GM23248 (cell line): ENCODE measurements at places on chromosomes 1 and 21.

DNA sequence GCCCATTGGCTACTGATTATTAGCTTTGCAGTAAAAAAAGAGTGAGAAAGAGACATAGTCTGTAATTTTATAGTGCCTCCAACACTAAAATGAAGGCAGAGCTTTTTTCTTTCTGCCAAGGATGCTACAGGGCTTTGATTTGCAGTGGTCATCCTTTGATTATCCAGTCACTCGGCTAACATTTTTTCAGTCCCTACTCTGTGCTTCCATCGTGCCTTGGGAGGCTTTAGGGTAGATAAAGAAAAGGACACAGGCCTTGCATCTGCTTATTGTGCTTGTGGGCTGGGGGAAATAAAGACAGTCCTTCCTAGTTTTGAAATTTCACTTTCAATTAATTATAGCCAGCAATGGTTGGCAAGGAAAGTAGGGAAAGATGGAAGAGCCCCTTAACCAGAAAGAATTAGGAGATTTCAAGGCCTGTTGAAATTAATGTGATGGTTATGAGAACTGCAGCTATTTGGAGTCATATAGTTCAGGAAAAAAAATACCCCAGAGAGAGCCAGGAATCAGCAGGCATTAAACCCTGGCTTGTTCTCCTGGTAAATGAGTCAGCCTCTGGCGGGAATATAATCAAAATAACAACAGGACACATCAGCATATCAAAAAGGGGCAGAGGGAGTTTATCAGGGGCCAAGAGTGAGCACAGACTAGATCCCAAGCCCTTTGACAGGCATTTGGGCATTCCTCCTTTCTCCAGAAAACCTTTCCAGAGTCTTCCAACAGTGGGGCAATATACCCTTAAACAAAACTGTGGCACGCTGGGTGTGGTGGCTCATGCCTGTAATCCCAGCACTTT is 27.4 kb downstream of the CACHD1 start:
- DNase-seq, result peak; percentile 50

DNA sequence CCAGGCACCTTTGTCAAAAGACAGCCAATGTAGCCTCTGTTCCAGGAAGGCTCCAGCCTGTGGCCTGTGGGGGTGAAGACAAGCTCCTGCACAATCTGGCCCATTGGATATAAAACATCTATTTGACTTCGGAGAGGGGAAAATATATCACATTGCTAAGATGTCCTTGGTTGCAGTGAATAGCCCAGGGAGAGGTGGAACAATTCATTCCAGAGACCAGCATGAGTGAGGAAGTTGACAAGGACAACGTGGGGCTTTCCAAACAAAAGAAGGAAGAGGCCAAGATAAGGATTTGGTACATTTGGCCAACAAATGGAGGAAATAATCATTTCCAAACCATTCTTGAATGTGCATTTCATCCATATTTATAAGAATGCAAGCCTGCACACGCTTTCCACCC is 187.0 kb downstream of the ETS2 start:
- no peak for DNase-seq

DNA sequence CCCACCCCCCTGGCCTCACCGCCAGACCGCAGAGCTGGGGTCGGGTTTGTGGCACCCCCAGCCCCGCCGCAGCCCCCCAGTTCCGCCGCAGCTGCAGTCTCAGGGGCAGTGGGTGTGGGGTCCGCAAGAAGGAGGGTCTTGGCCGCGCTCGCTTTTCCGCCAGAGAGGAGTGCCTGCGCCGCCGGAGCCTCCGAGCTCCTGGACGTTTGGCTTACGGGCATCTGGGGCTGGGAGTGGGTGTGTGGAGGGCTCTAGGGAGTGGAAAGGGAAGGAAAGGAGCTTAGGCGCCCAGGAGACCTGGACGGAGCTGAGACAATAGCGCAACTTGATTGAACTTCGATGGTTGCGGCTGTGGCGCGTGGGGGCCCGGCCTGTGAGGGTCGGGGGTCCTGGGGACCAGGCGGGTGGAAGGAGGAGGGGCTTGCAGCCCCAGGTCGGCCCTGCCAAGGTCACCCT is 88.8 kb upstream of the IPO9 start:
- DNase-seq, result peak; percentile 61

DNA sequence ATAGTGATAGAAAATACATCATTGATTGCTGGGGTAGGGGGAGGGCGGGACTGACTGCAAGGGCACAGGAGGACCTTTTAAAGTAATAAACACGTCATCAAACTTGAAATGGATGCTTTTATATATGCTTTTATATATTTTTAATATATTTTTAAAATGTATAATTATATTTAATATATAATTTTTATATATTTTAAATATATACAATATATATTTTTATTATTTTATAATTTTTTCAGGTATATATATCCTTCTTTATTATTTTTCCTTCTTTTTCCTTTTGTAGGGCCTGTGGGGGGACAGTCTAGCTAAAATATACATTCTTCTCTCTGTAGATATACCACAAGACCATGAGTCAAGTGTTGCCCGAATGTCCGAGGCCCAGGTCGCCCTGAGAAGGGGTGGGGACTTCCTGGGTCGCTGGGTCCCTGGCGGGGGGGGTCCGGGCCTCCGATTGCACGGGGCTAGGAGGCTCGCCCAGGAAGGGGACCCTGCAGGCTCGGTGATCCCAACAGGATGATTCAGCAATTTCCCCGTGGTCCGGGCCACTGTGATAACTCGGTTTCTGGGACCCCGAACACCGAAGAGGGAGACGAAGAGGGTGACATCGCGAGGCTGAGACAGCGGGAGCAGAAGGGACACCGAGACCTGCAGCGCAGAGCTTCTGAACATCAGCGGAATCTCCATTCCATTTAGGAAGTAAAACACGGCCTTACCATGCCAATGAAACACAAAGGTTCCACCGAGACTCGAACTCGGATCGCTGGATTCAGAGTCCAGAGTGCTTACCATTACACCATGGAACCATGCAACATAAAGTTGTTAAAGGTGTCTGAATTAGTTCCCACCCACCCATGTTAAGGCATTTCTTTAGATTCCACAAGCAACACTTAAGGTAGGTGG is 112.5 kb upstream of the NBPF11 start:
- peak; percentile 61 for DNase-seq

- peak; percentile 67 for DNase-seq
Measured at GRCh38 chr1:210448297-210448892, 119.7 kb downstream of the HHAT start.

DNA sequence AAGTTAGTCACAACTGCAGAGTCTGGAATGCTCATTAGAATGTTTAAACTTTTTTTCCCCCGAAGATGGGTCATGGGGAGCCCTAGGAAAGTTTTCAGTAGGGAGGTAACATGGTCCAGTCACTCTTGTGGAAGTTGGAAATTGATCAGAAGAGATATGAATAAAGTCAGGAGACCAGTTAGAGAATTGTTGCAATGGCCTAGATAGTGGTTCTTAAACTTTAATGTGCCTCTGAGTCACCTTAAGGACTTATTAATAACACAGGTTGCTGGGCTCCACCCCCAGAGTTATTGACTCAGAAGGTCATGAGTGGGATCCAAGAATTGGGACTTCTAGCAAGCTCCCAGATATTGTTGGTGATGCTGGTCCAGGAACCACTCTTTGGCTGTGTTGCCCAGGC is 3.2 kb upstream of the TFAP2E start:
- DNase-seq, result peak; percentile 86

DNA sequence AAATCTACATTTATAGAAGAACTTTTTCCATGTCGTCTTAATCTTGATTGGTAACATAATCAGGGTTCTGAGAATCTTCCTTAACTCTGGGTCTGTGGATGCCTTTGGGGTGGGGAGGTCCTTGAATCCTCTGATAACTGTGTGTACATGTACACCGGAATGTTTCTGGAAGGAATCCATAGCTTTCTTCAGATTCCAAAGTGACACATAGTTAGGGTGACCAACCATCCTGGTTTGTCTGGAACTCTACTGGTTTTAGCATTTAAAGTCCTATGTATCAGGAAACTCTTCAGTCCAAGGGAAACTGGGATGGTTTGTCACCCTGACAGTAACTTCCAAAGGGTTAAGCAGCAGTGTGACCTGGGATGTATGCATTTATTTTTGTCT is 16.8 kb downstream of the STRIP1 start:
- peak; percentile 69 for DNase-seq

GRCh38 chr1:17919525-17920439 is 164.6 kb downstream of the ACTL8 start:
- peak; percentile 71 for DNase-seq

GRCh38 chr1:99738858-99739465 is 27.5 kb downstream of the FRRS1 start:
- no peak for DNase-seq

DNA sequence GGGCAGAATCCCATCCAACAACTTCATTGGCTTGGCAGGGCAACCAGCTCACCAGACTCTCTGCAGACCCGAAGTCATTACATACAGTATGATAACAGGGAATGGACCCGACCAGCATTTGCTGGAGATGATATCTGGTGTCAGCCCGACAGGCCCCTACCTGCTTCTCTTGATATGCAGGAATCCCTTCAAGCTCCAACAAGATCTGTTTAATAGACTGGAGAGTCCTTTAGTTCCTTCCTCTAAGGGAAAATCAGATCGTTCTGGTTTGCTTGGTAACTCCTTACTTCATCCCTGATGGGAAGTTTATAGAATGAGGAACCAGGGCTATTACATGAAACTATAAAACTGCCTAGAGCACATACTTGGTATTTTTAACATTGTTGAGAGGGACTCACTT is 61.2 kb downstream of the EDARADD start:
- no peak for DNase-seq

GRCh38 chr21:41605178-41605933 is 97.4 kb upstream of the TMPRSS2 start:
- no peak for DNase-seq

GRCh38 chr1:52033190-52034049 is at the start of gene KTI12:
TSS of gene KTI12 (minus strand) at chr1:52033810. CDS start at chr1:52033761, 49 bp downstream.
- peak; percentile 94 for DNase-seq

DNA sequence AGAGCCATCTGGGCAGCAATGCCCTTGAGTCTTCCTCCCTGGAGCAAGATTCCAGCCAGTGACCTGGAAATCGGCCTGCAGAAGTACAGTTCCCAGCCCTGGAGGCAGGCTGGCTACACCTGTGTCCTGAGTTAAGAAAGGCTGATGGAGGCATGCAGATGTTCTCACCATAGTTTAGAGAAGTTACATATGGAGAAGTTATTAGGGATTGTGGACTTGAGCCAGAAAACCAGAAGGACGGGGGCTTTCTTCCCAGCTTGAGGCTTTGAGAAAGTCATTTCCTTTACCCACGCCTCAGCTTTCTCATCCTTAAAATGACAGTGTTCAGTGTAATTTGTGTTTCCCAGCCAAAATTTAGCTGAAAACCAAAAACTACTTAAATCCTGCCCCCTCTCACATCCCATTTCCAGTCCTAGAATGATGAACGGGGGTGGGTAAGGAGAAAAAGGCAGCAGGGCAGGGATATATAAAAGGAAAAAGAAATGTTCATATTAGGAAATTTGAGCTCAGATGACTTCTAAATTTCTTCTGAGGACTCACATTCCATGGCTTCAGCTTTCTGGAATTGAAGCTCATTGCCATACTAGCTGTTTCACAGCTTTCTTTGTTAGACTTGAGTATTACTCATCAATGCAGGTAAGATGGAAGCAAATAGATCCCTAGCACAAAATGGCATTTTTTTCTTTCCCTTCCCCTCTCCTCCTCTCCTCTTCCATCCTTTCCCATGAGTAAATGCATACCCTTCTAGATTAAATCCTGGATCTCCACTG is 14.4 kb upstream of the C8B start:
- no peak for DNase-seq

- no peak for DNase-seq
Measured at GRCh38 chr1:22864886-22865285, 107.8 kb downstream of the LACTBL1 start.

DNA sequence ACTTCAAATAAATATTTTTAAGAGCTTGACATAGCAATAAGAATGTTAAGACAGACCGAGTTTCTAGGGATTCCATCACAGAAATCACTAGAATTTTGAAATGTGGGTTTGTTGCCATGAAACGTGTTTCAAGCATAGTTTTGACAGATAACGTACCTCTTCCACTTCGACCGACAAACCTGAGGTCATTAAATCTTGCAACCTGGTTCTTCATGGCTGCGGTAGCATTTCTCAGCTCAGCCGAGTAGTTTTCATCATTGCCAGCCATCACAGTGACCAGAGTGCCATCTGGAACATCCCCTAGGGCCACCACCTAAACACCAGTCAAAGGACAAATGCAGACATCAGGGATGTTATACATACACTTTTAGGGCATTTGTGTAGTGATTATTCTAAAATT is 168.7 kb downstream of the RUNX1 start:
- DNase-seq, result no peak

GRCh38 chr1:56135864-56136147 is 443.6 kb downstream of the PLPP3 start:
- no peak for DNase-seq

GRCh38 chr1:44848456-44849181 is 5.6 kb upstream of the PTCH2 start:
- DNase-seq, result no peak

DNA sequence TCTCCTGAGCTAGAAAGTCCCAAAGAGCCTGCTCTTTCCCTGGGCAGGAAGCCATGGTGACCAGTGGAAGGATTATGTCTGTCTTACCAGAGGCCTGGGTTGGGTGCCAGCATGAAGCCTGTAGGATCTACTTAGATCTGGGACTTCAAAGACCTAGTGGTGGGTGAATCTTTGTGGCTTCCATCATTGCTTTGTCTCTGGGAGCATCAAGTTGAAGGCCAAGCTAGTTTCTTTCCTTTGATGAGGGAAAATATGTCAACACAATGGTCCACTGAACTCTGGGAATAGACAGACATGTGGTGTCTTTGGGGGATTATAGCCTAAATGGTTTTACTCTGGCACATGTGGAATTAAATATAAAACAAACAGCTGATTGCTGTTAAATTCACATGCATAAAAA is 100.5 kb upstream of the HOOK1 start:
- no peak for DNase-seq

- peak; percentile 59 for DNase-seq
Measured at GRCh38 chr1:76425201-76426145, 350.9 kb downstream of the ST6GALNAC3 start.

DNA sequence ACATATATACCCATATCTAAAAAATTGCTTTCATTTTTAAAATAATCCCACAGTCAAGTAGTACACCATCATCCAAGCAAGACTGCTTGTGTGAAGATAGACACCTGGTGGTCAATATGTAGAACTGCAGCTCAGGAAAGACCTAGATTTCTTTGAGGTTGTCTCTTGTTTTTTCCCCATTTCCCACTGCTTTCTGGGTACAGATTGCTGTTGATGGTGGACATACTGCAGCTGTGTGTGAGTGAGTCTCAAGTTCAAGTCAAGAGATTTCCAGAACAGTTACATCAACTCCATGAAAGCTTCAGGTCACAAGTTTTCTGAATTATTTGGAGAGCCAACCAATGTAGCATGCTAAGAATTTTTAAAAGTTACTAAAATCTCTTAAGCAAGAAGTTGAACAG is 306.4 kb downstream of the DUSP10 start:
- peak; percentile 78 for DNase-seq

DNA sequence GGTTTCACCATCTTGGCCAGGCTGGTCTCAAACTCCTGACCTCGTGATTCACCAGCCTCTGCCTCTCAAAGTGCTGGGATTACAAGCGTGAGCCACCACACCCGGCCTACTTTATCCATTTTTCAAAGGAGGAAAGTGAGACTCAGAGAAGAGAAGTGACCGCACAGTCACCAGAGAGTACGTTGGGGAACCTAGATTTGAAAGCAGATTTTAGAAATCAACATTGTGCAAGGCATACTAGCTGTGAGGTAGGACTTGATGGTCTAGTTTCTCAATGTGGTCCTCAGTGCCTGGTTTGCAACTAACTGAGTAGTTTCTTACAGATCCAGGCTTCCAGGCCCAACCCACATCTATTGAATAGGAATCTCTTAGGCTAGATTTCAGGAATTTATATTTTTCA is 1.7 kb upstream of the PRCC start:
- DNase-seq, result no peak
